NCI-H748 treated with DMSO at 0.1 percent for 48 hours (cell line): ENCODE measurements at places on chromosomes 5 and 9.

DNA sequence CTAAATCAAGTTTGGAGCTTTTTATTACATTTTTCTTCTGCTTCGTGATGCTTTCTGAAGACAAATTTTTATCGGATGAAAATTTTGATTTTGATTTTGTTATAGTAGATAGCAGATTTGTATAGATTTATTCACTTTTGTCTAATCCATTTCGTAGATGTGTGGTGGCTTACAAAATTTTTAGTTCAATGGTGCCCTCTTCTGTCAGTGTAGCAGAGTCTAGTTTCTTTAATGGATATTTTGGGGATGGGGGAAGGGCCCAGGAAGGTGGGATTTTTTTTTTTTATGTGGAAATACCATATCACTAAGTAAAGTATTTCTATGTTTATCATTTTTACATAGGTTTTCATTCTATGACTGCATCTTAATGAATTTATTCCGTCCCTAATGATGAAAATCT lies 259.9 kb upstream of the TARS1 start:
- peak; percentile 83 for DNase-seq

- DNase-seq = no peak
Measured at GRCh38 chr9:113511856-113512761, 48.6 kb downstream of the RGS3 start.

- DNase-seq = no peak
Measured at GRCh38 chr9:32384002-32384363, 460 bp upstream of the ACO1 start.

DNA sequence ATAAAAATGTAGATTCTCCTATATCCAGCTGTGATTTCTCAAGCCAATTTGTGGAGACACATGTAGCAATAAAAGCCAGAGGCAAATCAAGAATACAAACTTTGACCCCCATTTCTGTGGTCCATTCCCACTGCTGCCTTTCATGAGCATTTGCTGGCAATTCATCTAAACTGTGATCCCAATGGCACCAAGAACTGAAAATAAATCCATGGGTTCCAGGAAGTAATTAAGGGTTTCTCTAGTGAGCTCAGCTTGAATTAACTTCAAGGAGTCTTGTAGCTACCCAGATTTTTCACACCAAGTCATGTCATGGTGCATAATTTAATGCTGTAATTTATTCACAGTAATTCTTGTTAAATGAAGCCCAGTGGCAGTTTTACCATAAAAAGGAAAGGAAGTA lies 145.0 kb upstream of the SMC2 start:
- DNase-seq = no peak

- DNase-seq = no peak
Measured at GRCh38 chr9:128422783-128423150, 2.1 kb downstream of the CERCAM start.

DNA sequence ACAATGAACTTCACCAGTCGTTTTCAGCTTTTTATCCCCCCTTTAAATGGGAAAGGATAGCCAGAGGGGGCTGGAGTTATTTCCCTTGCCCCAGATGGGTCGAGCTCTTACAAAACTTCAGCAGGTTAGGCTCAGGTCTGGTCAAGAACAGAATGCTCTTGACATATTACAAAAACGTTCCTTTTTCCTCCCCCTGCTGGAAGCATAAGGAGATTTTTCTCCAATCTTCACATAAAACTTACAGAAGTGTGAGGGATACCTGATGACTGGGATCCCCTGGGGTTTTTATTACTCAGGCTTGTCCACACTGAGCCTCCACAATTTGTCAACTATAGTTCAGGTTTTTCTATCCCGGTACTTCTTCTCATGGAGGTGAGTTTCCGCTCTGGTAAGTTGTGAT lies 60.8 kb downstream of the CSF2 start:
- no peak for DNase-seq

DNA sequence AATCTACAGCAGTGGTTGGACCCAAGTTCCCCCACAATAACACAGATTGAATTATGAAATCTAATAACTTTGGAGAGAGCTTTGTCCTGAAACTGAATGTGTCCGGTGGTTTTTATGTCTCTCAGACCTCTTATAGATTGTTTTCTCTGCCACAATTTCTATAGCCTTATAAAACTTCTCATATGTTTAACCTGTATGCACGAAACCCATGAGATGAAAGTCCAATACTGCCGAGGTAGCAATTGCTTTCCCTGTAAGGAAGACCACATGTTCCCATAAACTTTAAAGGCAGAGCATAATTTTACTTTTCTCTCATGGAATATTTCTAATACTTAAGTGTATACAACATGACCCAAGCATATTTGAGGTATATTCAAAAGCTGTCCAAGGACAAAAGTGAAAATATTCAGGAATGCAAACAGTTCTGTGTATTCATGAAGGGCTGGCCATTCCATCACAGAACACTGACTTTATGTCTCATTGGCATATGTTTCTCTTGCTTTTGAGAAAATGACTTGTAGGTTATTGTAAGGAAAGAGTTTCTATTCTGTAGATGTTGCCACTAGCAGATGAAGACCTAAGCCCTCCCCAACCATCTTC lies 94.4 kb upstream of the TLE4 start:
- DNase-seq = no peak

DNA sequence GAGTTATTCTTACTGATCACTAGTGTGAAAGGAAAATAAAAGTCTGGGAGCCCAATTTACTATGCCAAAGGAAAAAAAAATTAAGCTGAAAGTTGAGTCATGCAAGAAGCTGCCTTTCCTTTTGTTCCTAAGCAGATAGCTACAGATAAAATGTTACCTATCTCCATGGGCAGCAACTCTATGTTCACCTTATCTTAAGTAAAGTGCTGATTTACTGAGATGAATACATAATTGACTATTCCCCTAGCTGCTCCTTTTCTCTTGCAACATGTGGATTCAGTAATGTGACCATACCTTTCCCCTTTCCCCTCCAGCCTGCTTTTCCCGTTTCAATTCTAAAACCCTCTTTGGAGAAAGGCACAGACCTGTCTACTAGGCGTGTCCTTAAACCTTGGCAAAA lies 62.7 kb upstream of the NR5A1 start:
- DNase-seq = no peak

- no peak for DNase-seq
Measured at GRCh38 chr5:142250119-142250518, 74.7 kb downstream of the SPRY4 start.

DNA sequence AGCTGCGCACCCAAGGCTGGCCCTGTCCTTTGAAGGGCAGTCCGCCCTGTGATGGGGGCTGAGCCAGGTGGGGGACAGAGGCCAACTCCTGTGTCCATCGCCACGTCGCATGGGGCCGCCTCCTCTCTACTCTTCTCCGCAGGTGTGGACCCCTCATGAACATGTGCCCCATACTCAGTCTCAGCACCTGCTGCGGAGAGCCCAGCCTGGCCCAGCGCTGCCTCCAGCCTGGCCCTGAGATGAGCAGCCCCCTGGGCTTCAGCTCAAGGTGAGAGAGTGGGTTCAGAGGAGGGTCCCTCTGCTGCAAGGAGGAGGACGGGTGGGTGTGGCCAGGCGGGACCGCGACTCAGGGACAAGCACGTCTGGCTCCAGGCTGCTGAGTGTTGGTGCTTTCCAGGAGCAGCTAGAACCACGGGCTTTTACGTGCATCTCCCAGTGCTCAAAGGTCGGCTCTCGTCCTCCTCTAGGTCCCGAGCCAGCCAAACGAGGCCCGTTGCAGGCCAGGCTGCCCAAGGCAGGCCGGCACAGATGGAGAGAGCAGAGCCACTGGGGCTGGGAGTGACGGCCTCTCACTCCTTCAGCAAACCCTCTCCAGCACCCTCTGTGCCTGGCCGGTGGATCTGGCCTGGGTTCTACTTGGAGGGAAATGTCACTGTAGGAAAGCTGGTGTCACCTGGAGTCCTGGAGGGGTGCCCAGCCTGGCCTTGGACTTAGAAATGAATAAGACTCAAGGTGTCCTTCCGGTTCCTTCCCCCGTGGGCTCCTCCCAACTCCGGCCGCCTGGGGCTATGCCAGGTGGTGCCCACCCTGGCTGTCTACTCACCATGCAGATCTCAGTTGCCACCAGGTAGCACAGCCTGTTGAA lies 48.9 kb upstream of the RNF130 start:
- no peak for DNase-seq

DNA sequence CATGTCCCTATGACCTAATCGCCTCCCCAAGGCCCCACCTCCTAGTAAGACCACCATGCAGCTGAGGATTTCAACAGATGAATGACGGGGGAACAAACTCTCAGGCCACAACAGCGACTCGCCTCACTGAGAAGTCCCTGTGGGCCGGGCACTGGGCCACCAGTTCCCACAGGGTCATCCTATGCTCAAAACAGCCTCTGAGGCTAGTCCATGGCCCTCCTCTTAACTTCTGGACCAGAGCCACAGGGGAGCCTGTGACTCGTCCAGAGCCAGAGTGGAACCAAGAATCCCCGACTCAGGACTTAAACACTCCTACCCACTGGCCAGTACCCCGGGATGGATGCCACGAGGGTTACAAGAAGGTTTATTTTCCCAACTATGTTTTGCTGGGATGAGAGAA lies 12.3 kb downstream of the GFPT2 start:
- no peak for DNase-seq

DNA sequence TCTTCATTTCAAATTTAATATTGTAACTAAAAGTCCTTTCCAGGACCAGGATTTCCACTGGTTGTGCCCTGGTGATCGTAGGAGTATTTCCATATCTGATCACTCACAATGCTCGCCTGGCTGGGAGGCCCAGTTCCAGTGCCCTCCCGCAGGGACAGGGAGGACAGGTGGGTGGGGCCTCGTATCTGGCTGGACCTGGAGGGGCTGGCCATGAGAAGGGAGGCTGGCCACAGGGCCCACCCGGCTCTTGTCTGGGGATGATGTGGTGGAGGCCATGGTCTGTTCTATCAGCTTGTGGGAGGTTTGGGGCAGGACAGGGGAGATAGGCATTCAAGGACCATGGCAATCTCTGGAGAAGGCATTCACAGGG lies 286.4 kb downstream of the GADD45G start:
- DNase-seq = no peak

DNA sequence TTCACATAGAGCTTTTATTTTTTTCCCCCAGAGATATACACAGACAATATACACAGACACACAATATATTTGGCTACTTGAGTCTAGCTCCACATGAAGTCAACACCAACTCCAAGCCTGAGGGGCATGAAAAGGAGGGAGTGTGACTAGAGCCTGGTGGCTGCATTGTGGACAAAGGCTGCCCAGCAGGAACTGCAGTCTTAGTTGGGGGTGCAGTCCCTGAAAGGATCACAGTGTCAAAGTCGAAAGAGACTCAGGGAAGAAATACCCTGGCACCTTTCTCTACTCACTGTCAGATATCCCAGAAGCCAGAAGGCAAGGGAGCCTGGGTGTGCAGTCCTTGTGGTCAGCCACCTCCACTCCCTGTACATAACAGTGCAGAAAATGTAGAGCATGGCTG lies 231.6 kb upstream of the RPS23 start:
- DNase-seq = no peak

DNA sequence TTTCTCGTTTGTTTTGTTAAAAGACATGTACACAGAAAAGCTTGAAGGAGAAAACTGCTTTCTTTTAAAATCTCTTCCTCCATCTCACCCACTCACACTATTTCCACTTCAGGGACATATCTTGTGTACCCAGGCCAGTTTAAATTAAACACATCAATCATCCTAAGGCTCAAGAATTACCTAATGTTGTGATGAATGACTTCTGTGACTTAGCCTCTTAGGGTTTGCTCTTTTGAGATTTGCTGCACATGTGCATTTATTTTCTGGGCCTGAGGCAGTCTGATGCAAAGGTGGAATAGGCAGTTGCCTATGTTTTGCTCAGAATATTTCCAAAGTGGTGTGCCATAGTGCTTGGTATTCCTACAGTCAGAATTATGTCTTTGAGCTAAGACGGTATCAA lies 439.9 kb upstream of the CHD1 start:
- DNase-seq = no peak

GRCh38 chr9:114938687-114939575 lies 8.5 kb upstream of the TNFSF8 start:
- DNase-seq = no peak

- DNase-seq = no peak
Measured at GRCh38 chr9:70901746-70902145, 219.7 kb downstream of the TRPM3 start.

DNA sequence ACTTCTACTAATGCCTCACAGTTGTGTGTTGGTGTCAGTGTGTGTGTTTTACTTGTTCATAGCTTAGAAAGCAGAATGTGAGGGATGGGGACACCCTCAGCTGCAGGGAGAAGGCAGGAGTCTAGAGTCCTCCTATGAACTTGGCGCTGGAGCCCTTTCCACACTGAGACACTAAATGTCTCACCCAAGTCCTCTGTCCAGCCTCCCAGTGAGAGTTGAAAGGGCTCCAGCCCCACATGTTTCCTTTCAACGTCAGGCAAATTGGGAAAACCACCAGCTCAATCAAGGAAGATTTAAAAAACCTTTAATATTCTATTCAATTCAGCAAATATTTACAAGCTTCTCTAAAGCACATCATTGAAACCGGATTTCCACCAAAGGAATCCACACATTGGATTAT lies 167.6 kb upstream of the MSX2 start:
- DNase-seq = no peak

- DNase-seq = no peak
Measured at GRCh38 chr5:39713250-39713916, 288.6 kb upstream of the DAB2 start.

- DNase-seq = no peak
Measured at GRCh38 chr5:74083096-74083791, 457.2 kb downstream of the ARHGEF28 start.

- DNase-seq = no peak
Measured at GRCh38 chr9:127915325-127915752, 1.5 kb downstream of the ST6GALNAC4 start.

- no peak for DNase-seq
Measured at GRCh38 chr5:9466697-9467096, 79.2 kb downstream of the SEMA5A start.

- DNase-seq = no peak
Measured at GRCh38 chr5:5209089-5209488, 69.0 kb downstream of the ADAMTS16 start.

DNA sequence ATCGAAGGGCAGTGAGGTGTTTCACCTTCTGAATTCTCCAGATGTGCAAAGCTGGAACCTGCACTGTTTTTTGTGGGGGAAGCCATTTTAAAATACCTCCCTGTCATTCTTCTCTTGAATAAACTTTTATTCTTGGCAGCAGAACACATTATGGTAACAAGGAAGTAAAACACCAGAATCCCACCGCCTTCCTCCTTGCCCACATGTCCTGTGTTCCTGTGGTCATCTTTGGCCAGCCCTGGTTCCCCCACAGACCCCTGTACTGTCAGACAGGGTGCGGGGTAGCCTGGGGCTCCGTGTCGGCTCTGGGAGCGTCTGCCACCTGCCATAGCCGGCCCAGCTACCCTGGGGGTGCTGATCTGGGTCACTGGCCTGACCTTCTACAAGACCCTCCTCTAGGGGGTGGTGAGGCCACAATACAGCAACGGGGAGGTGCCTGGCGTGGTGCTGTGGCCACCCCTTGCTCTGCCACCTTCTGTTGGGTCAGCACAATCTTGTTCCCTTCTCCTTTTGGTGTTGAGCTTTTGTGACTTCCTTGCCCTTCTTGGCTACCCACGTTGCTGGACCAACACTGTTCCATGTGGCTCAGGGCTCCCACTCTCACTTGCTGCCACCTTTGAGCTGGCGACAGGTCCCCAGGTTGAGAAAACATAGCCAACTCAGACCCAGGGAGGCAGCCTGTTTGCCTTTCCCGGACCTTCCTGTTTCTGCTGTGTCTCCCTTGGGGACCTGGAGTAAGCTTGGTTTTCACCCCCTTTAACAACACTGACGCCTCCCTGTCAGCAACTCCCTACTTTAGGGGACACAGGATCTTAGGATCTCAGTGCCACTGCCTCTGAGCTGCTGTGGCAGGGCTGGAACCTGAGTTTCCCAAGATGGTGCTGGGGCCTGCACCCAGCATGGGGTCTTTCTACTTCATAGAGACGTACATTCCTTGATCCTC lies 4.8 kb downstream of the WNK2 start:
- DNase-seq = no peak

- peak; percentile 63 for DNase-seq
Measured at GRCh38 chr5:112757468-112758208, 20.0 kb downstream of the APC start.
